ENCODE measurements at places on chromosomes 5 and 9. TPM values are rescaled to one million over a fixed set of nuclear protein-coding genes. Genes with fewer than 3 reads are reported as not detected.

DNA sequence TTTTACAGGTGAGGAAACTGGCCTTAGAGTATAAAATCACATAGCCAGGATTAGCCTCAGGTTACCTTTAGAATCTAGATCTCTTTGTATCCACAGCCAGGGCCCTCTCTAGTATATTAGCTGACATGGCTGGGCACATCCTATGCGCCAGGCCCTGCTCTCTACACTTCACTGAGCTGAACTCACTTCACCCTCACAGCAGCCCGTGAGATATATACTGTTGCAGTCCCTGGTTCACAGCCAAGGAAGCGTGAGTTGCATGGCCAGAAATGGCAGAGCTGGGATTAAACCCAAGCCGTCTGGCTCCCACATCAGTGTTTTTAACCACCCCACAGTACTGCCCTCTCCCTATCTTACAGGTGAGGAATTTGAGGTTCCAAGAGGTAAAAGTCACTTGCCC, 58.4 kb downstream of the DAB2IP start:
- H3K36me3 ChIP-seq = 0 out of 2 replicates have a peak, but pooled peaks cover 3% of the 10 kb centered on the region
- no peak overlapping the region for H3K4me3 ChIP-seq
- DNase-seq = no peak

The MLANA gene
- total RNA-seq = not detected

- no peak overlapping the region for H3K4me3 ChIP-seq
- no peaks in the 10 kb centered on the region for H3K36me3 ChIP-seq
- H3K4me1 ChIP-seq = no peaks in the 10 kb centered on the region
Observed at GRCh38 chr5:59746241-59746765, 147.2 kb downstream of the PDE4D start.

GRCh38 chr5:15452030-15452429, 48.0 kb upstream of the FBXL7 start:
- no peak for DNase-seq
- H3K27me3 ChIP-seq = 0 out of 2 replicates have a peak, but pooled peaks cover 3% of the 10 kb centered on the region
- no peaks in the 10 kb centered on the region for H3K4me1 ChIP-seq
- H3K36me3 ChIP-seq = no peaks in the 10 kb centered on the region

DNA sequence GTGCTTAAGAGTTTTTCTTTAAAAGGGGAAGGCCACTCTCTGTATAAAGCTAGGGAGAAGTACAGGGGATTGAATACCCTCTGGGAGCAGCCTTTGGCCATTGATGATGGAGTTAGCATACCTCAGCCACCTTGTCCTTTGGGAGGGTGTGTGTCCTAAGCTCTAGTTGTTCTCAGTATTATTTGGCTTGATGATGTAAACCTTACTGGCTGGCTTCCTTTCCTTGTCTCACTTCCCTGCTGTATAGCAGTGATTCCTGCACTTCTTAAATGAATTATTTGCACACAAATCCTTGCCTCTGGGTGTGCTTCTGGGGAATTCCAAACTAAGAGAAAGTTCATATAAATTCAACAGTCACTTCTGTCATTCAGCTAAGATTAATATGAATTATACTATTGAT, 234.9 kb upstream of the RIOK2 start:
- no peaks in the 10 kb centered on the region for H3K27me3 ChIP-seq
- no peaks in the 10 kb centered on the region for H3K36me3 ChIP-seq
- peaks cover 8% of the 10 kb centered on the region for H3K4me1 ChIP-seq
- DNase-seq = no peak
- H3K4me3 ChIP-seq = no peak overlapping the region
- H3K27ac ChIP-seq = no peak overlapping the region

GRCh38 chr9:126853667-126854066, 6.8 kb upstream of the ZBTB34 start:
- H3K27ac ChIP-seq = no peak overlapping the region
- H3K27me3 ChIP-seq = peaks cover 24% of the 10 kb centered on the region
- no peak overlapping the region for H3K4me3 ChIP-seq
- H3K4me1 ChIP-seq = peaks cover 10% of the 10 kb centered on the region
- H3K36me3 ChIP-seq = no peaks in the 10 kb centered on the region
- no peak for DNase-seq

- no peak for DNase-seq
- no peaks in the 10 kb centered on the region for H3K36me3 ChIP-seq
- H3K4me1 ChIP-seq = no peaks in the 10 kb centered on the region
- no peak overlapping the region for H3K27ac ChIP-seq
- H3K4me3 ChIP-seq = no peak overlapping the region
Observed at GRCh38 chr9:114003758-114004157, 74.3 kb downstream of the AMBP start.

GRCh38 chr9:93646640-93647178, 70.3 kb downstream of the PHF2 start:
- no peaks in the 10 kb centered on the region for H3K4me1 ChIP-seq
